NCI-H1436 treated with DMSO at 0.1 percent for 48 hours (cell line): ENCODE measurements at places on chromosomes 2 and 18.

DNA sequence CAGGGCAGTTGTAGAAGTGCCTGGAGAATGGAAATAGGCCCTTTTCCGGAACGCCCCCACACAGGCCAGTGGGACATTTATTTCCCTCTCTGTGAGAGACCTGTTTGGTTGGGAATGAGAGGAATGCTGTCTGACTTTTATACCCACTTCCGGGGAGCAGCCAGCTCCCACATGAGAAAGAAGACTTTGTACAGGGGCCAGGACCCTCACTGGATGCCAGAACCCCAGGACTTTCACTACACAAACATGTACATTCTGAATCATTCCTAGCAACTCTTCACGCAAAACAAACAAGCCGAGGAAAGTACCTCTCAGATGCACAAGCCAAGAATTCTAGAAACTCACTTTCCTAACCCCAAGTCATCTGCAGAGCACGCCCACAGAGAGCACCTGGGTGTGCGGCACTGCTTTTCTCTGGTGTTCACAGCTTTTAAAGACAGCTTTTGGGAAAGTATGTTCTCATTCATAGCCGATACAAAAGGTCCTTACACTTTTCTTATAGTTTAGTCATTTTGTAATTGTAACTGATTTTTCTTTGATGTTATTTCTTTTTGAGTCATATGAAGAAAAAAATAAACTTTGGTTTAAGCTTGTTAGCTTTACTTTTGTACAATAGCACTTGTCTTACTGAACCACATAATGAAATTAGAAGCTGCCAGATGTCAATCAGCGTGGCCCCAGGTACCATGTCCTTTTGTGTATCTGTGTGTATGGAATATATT lies 856.1 kb upstream of the ID2 start:
- DNase-seq, result no peak

- DNase-seq, result no peak
Measured at GRCh38 chr2:43798300-43798699, 24.5 kb downstream of the DYNC2LI1 start.

- no peak for DNase-seq
Measured at GRCh38 chr2:201907563-201907881, 101.2 kb downstream of the CDK15 start.

- no peak for DNase-seq
Measured at GRCh38 chr2:226066391-226066790, 666.9 kb downstream of the NYAP2 start.

- no peak for DNase-seq
Measured at GRCh38 chr2:241413929-241414580, 58.0 kb downstream of the FARP2 start.

GRCh38 chr2:188130317-188130716 lies 161.4 kb upstream of the GULP1 start:
- DNase-seq, result no peak

GRCh38 chr2:135885709-135886108 lies 9.5 kb upstream of the MCM6 start:
- no peak for DNase-seq

DNA sequence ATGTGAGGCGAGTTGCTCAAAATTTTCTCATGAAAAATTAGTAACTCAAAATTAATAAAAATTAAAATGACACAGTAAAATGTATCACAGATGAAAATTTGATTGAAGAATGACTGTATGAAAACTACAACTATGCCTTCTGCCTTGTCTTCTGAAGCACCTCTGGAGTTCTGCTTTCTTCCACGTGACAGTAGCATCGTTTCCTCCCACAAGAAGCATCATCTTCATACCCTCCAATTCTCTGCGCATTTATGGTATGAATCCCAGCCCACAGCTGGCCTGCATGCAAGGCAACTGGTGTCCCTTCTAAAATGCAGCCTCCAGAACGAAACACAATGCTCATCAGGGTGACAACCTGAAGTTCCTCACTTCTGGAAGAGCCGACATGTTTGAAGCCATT lies 189.9 kb downstream of the MYO1B start:
- no peak for DNase-seq

DNA sequence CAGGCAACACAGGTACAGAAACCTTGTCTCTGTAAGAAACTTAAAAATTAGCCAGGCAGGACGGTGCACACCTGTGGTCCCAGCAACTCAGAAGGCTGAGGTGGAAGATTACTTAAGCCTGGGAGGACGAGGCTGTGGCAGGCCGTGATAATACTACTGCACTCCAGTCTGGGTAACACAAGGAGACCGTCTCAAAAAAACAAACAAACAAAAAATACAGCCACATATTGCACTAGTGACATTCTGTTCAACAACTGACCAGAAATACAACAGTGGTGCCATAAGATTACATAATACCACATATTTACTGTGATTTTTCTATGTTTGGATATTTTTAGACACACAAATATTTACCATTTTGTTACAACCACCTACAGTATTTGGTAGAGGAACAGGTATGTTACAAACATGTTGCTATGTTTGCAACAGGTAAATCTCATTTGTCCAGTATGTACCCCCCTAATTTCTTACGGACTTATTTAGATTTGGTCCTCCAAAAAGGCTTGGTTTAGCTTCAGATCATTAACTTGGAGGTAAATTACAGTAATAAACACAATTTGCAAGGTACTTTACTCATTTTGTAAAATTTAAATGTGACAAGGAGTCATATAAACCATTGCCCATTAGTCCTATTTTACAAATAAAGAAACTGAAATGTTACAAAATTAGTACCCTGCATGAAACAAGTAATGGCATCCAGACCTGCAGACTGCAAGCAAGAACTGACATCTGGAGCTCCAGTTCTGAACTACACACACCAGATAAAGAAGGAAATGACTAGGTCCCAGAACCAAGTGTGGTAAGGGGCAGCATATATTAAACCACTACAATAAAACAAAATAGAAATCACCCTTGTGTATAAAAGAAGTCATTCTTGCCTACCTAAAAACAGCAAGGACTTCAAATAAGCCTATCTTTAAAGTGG lies 36.8 kb downstream of the TRIP12 start:
- no peak for DNase-seq

- no peak for DNase-seq
Measured at GRCh38 chr2:33420726-33421125, 55.7 kb upstream of the RASGRP3 start.

- DNase-seq, result no peak
Measured at GRCh38 chr2:57760381-57760801, 286.2 kb upstream of the VRK2 start.

- peak; percentile 25 for DNase-seq
Measured at GRCh38 chr18:53698907-53699306, 525.6 kb downstream of the MBD2 start.

GRCh38 chr2:237892984-237893595 lies 33.7 kb downstream of the RAMP1 start:
- DNase-seq, result no peak

DNA sequence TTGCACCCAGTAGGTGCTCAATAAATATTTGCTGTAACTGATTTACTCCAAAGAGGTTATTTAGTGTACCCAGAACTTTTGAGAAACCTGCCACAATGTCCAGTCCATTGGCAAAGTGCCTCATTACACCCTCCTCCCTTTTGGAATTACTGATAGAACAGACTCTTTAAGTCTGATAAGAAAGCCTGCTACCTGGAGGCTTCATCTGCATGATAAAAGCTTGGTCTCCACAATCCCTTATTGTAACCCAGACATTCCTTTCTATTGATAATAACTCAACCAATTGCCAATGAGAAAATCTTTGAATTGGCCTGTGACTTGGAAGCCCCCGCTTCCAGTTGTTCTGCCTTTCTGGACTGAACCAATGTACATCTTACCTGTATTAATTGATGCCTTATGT lies 281.2 kb upstream of the FBXO11 start:
- DNase-seq, result no peak

- DNase-seq, result no peak
Measured at GRCh38 chr2:64203858-64204632, 59.8 kb upstream of the PELI1 start.

- DNase-seq, result no peak
Measured at GRCh38 chr2:118300832-118301231, 212.6 kb downstream of the INSIG2 start.

GRCh38 chr18:57550510-57550909 lies 36.0 kb downstream of the FECH start:
- DNase-seq, result no peak
